ENCODE measurements at places on chromosomes 7 and 10.

GRCh38 chr7:99839287-99840021, 11.6 kb downstream of the CYP3A43 start:
- no peak for DNase-seq

- DNase-seq: no peak
These were observed 3.2 kb downstream of the FIS1 start for GRCh38 chr7:101241443-101242349.

- no peak for DNase-seq
These were observed 276.7 kb downstream of the PARD3 start for GRCh38 chr10:34538281-34538829.

DNA sequence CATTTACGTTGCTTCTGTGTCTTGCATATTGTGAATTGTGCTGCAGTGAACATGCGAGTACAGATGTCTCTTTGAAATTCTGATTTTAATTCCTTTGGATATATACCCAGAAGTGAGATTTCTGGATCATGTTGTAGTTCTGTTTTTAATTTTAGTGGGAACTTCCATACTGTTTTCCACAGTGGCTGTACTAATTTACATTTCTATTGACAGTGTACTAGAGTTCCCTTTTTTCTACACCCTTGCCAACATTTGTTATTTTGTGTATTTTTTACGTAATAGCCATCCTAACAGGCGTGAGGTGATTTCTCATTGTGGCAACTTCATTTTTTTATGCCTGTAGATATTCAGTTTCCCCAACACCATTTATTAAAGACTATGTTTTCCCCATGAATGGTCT, 144.7 kb upstream of the INHBA start:
- DNase-seq: no peak

- no peak for DNase-seq
These were observed 35.9 kb upstream of the POT1 start for GRCh38 chr7:124965553-124965952.

GRCh38 chr7:69966766-69967591, 368.7 kb downstream of the AUTS2 start:
- DNase-seq: peak; percentile 44

- DNase-seq: no peak
These were observed 355.1 kb upstream of the ZMIZ1 start for GRCh38 chr10:78713659-78714058.

- DNase-seq: peak; percentile 69
These were observed 512.8 kb upstream of the GALNT17 start for GRCh38 chr7:70619130-70619529.

- DNase-seq: no peak
These were observed 12.3 kb downstream of the STX1A start for GRCh38 chr7:73707045-73707631.

DNA sequence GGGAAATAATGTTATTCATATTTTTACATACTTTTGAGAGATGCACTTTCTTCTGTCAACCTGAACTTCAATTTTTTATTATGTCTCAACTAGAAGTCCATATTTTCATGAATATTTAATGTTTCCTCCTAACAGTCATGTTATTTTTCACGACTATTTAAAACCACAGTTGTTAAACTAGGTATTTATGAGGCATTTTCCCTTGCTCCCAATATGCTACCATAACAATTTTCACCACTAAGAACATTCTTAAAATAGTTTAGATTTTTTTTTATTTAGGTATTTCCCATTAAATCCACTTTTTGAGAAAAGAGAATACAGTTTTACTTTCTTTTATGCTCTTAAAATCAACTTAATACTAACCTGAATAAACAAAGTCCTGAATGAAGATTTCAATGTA, 89.4 kb downstream of the JAZF1 start:
- DNase-seq: no peak

- no peak for DNase-seq
These were observed 37.2 kb downstream of the ZNF33A start for GRCh38 chr10:38047666-38048065.

Data from neural progenitor cell (in vitro differentiated cells).